AG08396 (cell line): ENCODE measurements at places on chromosomes 12 and 14.
A peak's percentile ranks its signal among the peaks of the same experiment; 100 is the strongest.

- DNase-seq = no peak
These were observed 13.7 kb downstream of the FGD6 start for GRCh38 chr12:95203487-95204030.

- DNase-seq = no peak
These were observed 550.0 kb upstream of the TBX3 start for GRCh38 chr12:115233891-115234543.

DNA sequence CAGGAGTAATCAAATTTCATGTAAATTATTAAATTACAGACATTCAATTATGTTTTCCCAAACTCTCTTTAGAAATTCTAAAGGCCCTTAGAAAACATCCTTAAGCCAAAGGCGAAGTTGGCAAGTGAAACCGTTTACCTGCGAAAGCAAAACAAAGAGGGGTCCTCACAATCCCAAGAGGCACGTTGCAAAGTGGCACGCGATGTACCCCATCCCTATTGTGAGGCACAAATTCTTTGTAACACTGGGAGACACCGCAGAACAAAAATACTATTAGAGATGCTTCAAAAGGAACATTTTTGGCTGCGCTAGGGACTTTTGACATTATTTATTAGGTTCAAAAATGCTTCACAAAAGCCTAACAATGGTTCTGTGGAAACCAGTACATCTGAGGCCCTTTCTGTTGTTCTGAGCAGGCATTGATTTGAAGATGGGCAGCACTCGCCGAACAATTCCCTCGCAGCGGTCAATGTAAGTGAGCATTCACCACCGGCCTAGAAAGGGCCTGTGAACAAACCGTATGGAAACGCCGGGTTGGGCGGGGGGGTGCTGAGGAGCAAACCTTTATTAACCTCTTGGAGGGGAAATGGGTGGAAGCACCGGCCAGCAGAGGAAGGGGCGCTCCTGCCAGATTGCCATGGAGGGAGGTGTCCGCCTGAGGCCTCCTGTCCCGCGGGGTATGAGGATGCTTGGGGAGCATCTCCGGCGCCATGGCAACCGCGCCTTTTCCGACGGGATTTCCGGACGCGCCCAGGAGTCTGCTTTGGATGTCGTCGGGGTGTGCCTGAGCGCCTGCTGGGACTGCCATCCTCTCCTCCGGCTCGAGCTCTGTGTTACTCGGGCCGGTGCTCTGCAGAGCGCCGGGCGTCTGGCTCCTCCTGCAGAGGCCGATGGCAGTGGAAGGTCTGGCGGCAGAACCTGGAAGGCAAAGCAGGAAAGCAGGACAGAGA lies 193.9 kb downstream of the C12orf42 start:
- no peak for DNase-seq

DNA sequence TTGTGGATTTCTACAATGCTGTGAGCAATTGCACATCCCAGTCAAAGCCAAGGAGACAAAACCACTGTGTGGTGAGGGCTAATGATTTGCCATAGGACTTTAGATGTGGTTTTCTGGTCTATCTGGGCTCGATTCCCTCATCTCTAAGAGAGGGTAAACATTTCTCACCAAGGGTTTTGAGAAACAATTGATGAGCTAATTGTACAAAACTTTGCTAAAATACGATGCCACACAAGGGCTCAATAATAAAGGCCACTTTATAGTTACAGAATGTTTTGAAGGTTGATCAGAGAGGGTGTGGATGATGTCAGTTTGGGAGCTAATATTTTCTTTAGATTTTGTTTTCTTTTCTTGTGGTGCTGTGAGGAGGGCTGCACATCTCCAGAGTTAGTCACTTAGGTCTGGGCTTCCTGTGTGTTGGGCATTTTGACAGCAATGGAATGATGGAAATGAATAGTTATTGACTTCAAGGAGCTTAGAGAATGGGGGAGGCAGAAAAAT lies 60.8 kb upstream of the SLC38A4 start:
- no peak for DNase-seq

DNA sequence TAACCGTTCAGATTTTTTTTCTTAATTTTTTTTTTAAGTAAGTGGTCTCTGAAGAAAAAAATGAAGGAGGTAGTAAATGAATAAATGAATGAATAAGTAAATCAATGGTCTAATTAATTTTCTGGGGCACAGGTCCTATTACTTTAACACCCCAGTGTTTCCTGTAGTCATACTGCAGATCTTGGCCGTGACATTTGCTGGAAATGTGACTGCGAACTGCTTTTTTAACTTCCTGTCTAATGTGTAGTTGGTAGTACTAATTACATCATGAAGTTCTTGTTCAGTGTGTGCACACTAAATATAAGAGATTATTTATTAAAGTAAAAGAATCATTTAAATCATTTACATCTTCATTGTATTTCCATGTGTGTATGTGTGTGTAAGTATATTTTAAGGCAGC lies 45.4 kb downstream of the AEBP2 start:
- DNase-seq = no peak

DNA sequence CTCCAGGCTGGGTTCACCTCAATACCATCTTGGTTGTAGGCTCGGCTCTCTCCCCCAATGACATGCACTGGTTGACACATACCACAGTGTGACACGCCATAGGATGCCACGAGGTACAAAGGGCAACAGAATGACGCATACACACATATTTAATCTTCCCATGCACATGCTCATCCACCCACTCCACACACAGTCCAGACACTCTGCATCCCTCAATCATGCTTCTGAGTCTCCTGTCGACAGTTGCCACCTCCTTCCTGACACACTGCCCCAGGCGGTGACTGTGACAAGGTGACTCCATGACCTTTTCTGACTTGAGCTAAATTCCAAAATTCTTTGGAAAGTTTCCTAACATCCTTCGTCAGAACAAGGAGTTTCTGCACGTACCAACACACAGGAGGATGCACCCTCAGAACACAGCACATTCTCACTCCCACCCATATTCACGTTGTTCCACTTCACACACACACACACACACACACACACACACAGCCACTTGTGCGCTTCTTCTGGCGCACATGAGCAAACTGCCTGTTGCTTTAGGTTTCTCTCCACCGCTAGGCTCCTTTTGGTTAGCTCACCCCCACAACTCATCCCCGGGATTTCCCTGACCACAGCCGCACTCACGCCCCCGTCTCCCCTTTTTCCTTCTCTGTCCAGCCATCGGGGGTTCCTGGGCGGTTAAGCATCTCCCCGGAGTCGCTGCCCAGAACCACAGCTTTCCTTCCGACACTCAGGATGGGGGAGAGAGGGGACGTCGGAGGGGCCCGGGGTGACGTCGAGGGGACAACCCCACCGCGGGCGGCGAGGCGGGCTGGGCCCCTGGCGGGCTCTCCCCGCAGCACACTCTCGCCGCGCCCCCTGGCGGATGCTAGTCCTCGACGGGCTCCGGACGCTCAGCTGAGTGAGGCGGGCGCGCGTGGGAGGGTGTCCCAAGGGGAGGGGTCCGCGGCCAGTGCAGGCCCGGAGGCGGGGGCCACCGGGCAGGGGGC lies 536 bp upstream of the WNT1 start:
- peak; percentile 83 for DNase-seq

GRCh38 chr14:53716578-53716977 lies 240.0 kb downstream of the BMP4 start:
- no peak for DNase-seq

DNA sequence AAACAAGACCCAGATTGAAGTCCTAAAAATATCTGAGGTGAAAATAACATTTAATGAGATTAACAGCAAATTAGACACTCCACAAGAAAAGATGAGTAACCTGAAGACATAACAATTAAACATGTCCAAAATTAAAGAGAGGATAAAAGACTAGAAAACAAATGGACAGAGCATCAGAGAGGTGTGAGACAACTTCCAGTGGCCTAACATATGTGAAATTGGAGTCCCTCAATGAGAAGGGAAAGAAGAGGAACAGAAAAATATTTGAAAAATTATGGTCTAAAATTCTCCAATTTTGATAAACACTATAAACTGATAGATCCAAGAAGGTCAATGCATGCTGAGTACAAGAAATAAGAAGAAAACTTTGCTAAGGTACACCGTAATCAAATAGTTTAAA lies 151.9 kb downstream of the KITLG start:
- no peak for DNase-seq

- no peak for DNase-seq
These were observed 21.5 kb downstream of the USP44 start for GRCh38 chr12:95529693-95530225.

- no peak for DNase-seq
These were observed 32.2 kb upstream of the RXYLT1 start for GRCh38 chr12:63747553-63747952.

DNA sequence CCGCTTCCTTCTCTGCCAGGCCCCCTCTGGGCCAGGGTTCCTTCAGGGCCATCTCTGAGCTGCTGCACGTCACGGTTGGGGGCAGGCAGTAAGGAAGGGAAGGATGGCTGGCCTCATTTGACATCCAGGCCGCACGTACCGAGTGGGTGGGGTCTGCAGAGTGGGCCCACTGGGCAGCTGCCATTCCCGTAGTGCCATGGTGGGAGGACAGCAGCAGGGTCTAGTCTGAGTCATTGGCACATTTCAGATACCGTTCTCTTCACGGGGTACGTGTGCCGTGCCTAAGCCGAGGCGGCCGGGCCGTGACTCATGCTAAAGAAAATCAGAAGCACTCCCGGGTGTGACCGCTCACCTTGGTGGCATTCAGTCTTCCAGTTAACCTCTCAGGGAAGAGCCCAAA lies 43.9 kb downstream of the IL31 start:
- no peak for DNase-seq

DNA sequence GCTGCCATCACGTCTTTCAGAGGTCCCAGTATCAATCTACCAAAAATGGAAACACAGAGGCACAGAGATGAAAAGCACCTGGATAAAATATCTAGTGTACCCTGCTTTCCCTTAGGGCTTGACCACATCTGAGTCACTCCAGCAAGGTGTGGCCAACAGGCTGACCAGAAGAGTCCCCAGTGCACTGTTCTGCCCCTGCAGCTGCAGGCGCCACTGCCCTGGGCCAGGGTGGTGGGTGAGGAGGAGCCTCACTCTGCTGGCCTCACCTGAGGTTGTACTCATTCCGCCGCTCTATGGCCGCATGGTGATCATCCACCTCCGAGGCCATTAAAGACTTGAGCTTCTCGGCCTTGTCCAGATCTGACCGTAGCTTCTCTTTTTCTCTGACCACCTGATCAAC lies 60.4 kb downstream of the NIN start:
- DNase-seq = no peak

GRCh38 chr12:86496595-86496994 lies 240.4 kb upstream of the MGAT4C start:
- no peak for DNase-seq

DNA sequence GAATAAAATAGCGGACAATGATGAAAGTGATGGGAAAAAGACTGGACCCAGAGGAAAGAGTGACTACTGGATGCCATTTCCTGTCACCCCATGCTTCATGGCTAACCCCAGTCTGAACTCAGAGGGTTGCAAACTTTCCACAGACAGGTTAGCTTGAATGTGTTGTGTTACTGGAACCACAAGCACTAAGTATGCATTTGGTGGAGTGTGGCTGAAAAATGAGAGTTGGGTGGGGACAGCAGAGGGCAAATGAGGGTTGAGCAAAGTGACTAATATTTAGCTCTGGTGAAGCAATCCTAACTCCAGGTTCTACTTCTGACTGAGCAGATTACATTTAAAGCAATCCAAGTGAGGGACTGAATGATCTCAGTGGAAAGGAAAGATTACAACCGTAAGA lies 1.6 kb downstream of the SLC16A7 start:
- peak; percentile 55 for DNase-seq

- DNase-seq = no peak
These were observed 5.4 kb downstream of the SARNP start for GRCh38 chr12:55812088-55812487.

GRCh38 chr12:42255221-42255865 lies 17.3 kb upstream of the YAF2 start:
- no peak for DNase-seq

- DNase-seq = no peak
These were observed at the start of gene MIA2 for GRCh38 chr14:39233680-39234326. MIA2 (plus strand) TSS chr14:39233915; CDS start chr14:39234115, 200 bp downstream.

DNA sequence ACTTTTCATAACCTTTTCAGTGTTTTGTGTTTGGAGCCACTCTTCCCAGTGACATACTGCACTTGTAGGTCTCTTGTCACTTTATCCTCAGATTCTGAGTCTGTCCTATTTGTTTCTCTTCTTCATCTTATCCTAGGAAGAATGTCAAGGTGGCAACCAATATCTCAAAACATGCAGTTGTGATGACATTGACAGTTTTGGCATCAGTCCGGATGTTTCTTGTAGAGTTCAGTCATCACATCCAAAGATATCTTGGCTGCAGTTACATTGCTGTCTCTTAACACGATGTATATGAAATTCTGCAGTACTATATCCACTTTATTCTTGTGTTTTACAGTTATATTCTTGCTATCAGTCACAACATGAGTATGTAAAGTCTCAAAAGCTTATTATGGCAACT lies 6.4 kb downstream of the ADIPOR2 start:
- no peak for DNase-seq

- DNase-seq = no peak
These were observed 4.6 kb upstream of the SBNO1 start for GRCh38 chr12:123369229-123369628.

- no peak for DNase-seq
These were observed 20.1 kb upstream of the PAWR start for GRCh38 chr12:79710707-79711483.

- no peak for DNase-seq
These were observed 449 bp downstream of the THAP2 start for GRCh38 chr12:71664411-71665089.

- no peak for DNase-seq
These were observed 30.8 kb downstream of the PLEKHG3 start for GRCh38 chr14:64734990-64735389.

DNA sequence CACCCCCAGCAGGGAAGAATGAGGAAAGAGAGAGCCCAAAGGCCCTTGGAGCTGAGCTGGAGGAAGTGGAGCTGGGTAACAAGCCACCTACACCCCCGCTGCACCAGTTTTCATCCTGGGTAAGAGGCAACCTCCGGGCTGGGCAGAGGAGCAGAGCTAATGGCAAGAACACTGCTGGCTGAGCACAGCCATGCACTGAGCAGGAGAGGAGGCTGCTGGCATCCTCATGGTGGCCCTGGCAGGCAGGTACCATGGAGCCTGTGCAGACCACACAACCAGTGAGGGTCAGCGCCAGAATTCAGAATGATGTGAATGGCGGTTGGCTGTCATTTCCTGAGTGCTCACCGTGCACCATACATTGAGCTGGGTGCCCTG lies 29.7 kb downstream of the PLEKHH1 start:
- DNase-seq = no peak

GRCh38 chr12:3119756-3120601 lies 42.8 kb downstream of the TSPAN9 start:
- DNase-seq = peak; percentile 45

DNA sequence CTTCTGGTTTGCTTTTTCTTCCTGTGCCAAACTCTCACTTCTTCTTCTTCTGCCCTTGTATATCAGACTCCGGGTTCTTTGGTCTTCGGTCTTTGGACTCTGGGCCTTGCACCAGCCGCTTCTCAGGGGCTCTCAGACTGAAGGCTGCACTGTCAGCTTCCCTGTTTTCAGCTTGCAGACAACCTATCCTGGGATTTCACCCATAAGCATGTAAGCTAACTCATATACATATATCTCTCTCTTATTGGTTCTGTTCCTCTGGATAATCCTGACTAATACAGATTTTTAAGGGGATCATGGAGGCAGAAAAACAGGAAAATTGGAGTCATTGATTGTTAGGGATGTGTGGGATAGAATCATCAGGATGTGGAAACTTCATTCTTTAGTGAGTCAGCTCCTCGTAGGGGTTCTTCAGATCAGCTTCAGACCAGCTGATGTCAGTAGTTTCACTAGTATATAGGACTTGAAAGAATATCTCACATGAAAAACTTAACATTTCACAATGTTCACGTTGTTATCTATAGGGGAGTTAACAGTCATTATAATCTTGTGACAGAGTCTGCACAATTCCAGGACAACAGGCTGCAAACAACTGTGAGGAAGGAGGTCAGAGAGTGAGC lies 102.9 kb downstream of the RASSF9 start:
- no peak for DNase-seq
